Inflammatory macrophage (primary cell): ENCODE measurements at places on chromosomes 1 and 21.

- DNase-seq, result no peak
Measured at GRCh38 chr1:48725341-48726046, 51.2 kb downstream of the BEND5 start.

- DNase-seq, result no peak
Measured at GRCh38 chr1:9714257-9714718, 62.8 kb downstream of the PIK3CD start.

- no peak for DNase-seq
Measured at GRCh38 chr1:243497939-243498681, 242.3 kb downstream of the SDCCAG8 start.

- DNase-seq, result no peak
Measured at GRCh38 chr1:219639876-219640577, 27.1 kb upstream of the ZC3H11B start.

GRCh38 chr21:38590449-38591217 lies 92.4 kb upstream of the ERG start:
- no peak for DNase-seq

GRCh38 chr21:26079366-26079765 lies 91.2 kb downstream of the APP start:
- no peak for DNase-seq

GRCh38 chr1:89309828-89310227 lies 37.2 kb upstream of the GBP5 start:
- DNase-seq, result no peak

DNA sequence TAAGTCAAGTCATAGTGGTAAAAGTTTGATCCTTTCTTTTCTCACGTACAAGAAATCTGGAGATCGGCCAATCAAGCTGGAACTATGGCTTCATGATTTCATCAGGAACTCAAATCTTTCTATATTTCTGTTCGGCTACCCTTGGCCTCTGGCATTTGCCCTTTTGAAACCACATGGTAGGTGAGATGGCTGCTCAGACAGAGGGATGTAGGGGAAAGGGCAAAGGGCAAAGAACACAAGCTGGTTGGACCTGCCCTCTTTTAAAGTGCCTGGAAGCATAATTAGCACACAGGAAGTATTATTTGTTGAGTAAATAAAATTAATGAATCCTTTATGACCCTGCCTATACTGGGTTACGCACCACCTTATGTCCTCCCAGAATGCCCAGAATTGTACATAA lies 11.5 kb upstream of the RGS1 start:
- DNase-seq, result no peak

- DNase-seq, result no peak
Measured at GRCh38 chr1:95503278-95504030, 269.4 kb downstream of the RWDD3 start.

GRCh38 chr21:35254006-35254764 lies 205.1 kb upstream of the RUNX1 start:
- peak; percentile 66 for DNase-seq

DNA sequence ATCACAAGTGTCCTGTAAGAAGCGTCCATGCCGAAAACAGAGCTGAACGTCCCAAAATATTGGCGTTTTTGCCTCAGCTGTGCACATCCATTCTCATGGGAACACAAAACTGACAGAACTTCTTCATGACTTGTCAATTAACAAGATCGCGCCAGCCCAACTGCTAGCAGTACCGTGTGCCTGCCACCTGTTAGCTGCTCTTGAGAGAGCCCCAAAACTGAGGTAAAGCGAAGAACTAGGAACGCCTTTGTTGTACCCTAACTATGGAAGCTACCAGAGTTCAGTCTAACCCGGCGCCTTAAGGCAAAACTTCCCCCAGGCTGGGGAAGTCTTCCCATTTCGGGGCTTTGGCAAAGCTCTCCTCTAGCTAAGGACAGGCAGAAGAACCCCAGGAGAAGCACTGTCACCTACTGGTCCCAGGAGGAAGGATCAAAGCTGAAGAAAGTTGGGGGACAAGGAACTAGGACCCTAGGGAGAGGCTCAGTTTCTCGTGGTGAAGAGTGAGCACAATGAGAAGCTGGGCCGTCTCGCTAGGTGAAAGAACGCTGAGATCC lies 719 bp downstream of the EYA3 start:
- DNase-seq, result peak; percentile 58

DNA sequence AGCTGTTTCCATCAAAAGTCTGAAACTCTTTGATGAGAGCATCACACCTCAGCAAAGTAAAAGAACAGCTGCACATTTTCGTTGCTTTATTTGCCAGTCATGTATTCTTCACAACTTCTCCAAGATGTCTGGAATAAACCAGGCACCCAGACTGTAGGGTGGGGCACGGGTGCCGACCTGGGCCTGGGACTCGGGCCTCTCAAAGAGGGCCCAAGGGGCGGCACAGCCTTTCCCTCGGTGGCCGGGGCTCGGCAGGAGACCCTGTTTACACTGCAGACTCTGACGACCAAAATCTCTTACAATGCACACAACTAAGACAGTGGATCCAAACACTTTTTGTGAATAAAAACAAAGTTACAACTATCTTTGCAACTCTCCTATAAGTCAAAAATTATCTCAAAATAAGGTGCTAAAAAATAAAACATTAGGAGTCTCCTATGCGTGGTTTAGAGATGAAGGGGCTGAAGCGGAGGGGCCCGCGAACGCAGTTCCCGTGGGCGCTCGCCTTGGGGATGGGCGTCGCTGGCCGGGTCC lies 696 bp downstream of the LSS start:
- DNase-seq, result no peak

GRCh38 chr1:152902636-152903035 lies 5.7 kb upstream of the IVL start:
- DNase-seq, result no peak

GRCh38 chr1:89622895-89623294 lies 10.0 kb upstream of the LRRC8C start:
- no peak for DNase-seq

DNA sequence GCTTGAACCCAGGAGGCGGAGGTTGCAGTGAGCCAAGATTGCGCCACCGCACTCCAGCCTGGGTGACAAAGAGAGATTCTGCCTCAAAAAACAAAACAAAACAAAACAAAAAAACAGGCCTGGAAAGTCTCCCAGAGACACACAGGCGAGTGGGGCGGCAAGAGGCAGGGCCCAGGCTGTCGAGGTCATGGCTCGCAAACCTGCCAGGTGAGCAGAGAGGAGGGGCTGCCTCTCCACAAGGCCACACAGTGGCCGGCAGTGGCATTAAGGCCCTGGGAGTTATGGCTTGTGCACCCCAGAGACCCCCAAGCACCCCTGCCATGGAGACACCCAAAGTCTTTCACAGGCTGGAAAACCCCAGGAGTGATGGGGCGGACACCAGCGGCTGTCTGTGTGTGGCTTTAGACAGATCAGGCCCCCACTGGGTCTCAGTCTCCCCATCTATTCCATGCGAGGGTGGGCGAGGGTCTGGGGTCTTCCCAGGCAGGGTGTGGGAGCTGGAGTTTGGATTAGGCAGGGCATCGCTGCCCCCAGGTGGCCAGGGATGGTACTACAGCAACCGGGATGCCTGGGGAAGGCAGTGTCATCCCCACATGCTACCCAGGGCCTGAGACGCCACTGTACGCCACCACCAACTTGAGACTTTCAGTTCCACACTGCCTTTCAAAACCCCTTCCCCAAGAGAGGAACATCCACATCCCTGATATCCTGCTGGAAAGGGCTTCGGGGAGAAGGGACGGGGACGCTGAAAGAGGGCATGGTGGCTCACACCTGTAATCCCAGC lies 7.3 kb upstream of the CTRC start:
- DNase-seq, result peak; percentile 66

DNA sequence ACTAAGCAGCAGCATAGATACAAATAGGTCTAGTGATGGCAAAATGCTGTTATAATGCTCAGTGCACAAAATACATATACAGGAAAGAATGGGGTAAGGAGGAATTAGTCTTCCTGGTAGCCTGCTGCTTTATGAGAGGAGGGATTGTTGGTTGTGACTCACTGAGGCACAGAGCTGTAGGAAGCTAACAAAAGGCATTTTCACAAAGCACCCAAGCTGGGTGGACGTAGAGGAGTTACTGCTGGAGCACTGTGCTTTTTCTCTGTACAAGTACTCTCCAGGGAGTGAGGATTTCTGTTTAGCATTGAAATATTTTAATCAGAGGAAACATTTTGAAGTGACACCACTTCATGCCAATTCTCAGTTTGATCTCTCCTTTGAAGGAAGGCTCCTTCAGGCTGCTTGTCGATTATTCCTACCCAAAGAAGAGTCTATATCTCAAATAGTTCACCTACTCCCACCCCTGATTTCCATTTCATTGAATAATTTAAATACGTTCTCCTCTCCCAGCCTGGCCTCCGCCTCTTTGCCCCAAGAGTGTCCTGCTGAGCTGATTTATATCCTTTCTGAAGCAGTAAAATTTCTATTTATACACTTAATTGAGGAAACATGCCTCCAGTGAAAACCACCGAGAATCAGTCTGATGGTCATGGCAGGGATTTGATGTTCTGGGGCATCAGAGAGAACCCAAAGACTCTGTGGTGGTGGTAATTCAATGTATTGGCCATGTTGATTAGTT lies 271.9 kb downstream of the HHAT start:
- no peak for DNase-seq

DNA sequence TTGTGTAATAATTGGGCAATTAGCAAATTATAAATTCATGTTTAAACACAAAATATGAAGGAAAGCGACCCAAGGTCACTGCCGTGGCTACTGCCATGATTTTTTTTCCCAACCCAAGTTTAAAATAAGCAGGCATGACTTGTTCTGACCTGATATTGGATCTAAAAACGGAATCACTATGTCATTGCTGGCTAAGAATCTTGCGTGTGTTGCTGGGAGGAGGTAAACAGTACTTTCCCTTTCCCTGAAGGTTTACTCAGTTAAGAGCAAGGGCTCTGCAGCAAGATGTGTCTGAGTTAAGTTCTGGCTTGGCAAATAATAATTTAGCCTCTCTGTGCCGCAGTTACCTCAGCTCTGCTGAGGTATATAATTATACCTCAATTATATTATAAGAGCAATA lies 125.7 kb upstream of the L1TD1 start:
- DNase-seq, result no peak

GRCh38 chr1:30103708-30104411 lies 619.5 kb downstream of the MATN1 start:
- DNase-seq, result no peak

DNA sequence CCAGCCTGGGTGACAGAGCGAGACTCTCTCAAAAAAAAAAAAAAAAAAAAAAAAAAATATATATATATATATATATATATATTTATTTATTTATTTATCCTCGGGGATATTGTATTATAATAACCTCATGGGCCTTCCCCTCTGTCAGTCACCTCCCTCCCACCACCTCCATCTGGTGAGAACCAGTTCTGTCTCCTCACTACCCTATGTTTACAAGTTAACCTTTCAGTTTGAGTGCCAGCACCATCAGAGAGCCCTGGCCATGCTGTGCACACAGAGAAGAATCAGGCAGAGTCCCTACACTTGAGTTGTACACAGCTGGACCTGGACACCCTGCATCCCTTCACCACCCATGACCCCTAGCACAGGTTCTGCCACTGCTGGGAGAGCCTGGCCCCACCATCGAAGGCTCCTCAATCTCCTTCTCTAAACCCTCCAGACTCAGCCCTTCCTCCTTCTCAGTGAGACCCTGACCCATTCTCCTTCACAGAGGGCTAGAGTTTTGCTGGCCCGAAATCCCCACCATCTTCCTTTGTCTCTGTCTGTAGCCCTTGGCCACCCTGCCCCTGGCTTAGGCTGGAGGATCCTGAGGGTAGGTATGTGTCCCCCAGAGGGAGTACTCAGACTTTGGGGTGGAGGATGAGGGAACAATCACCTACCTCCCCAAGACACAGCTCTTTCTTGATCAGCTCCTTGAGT lies 1.2 kb downstream of the S100A5 start:
- DNase-seq, result no peak

DNA sequence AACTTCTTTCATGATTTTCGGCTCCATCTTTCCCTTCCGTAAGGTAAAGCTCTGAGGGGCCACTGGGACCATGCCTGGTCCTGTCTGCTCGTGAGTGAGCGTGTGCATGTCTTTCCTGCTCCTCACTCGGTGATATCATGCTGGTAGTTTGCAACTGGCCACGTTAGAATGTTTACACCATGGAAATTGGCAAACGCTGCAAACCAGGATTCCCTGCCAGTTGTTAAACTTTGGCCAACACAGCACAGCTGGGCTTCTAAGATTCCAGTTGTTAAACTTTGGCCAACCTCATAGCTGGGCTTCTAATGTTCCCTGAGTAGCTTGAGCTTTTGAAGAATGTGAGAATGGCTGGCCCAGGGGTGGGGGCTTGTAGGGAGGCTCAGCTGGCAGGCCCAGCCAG lies 68.0 kb upstream of the ACTL8 start:
- DNase-seq, result no peak

- no peak for DNase-seq
Measured at GRCh38 chr1:56077206-56077605, 502.2 kb downstream of the PLPP3 start.

GRCh38 chr1:239858057-239858456 lies 233.6 kb upstream of the FMN2 start:
- peak; percentile 66 for DNase-seq

DNA sequence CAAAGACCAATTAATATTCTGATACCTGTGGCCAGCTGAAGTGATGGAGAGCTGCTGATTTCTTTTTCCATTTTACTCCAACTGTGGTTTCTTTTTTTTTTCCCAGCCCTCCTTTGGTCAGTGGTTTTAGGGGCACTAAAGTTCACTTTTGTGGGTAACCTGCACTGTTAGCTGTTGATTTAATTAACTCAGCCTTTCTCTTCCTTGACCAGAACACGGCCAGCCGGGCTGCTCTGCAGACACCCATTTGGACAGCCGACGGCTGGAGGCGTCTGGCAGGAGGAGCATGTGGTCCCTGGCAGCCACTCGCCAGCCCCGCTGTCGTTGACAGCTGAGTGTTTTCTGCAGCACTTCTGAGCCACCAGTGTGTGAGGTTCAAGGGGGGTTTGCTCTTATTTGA lies 136.2 kb upstream of the RUNX3 start:
- DNase-seq, result no peak

- DNase-seq, result peak; percentile 92
Measured at GRCh38 chr1:173149887-173150286, 57.2 kb downstream of the TNFSF4 start.

DNA sequence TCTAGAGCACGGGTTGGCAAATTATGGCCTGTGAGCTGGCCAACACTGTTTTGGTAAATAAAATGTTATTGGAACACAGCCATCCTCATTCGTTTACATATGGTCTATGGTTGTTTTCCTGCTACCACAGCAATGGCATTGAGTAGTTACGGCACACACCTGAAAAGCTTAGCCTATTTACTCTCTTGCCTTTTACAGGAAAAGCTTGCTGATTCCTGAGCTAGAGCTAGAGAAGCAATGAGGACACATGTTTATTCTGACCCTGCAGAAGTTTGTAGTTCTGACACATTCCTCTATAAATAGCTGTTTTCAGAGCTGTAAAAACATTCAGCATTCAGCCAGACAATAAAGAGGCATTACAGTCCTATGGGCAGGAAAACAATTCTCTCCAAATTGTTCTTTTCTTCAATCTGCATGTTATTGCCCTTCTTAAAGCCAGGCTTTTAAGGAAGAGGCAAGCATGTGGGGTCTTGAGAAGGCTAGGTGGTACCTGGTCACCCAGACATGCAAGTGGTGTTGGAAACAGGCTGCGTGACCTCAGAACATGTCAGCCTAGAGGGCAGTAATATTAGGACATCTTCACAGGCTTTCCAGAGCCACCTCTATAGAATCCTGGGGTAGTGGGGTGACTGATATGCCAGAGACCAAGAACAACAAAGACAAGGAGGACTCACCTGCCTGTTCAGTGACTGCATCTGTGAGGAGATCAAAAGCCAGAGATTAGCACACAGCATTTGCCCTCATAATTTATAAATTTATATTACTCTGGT lies 1.6 kb downstream of the FCRL2 start:
- no peak for DNase-seq

GRCh38 chr1:14421977-14422609 lies 176.4 kb upstream of the KAZN start:
- peak; percentile 35 for DNase-seq

- DNase-seq, result no peak
Measured at GRCh38 chr1:65372557-65372956, 47.9 kb upstream of the LEPR start.
